ENCODE measurements at places on chromosomes 5 and 9.

- no peak for DNase-seq
Observed at GRCh38 chr9:34380034-34380510, 3.4 kb upstream of the MYORG start.

DNA sequence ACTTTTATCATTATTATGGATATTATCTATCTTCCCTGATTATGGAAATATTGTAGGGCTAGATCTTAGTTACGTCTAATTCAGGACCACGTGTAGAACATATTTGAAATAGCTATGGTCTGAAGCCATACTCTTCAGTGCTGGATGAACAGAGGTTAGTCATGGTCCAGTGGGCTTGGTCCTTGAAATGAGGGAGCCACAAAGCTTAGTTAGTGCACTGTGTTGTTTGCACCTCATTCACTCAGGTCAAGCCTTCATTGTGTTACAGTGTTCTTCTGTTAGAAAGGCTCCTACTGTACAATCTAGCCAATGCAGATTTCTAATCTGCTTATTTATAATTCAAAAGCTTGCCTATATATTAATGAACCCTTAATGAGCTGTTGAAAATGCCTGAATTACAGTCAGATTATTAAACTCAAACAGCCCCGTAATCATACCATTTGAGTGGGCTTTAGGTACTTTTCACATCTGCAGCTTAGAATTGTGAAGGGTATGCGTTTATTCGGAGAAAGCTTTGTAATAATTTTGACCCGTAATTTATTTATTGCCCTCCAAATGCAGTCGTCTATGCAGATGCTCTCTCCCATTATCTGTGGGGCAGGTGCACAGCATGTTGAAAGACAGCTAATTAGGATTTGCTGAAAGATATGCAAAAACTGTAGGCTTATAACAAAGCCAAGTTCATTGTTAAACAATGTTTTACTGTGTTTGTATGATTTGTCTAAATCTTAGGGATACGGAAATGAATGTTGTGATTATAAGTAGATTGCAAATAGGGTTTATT is 164.9 kb downstream of the PBX3 start:
- DNase-seq = no peak

DNA sequence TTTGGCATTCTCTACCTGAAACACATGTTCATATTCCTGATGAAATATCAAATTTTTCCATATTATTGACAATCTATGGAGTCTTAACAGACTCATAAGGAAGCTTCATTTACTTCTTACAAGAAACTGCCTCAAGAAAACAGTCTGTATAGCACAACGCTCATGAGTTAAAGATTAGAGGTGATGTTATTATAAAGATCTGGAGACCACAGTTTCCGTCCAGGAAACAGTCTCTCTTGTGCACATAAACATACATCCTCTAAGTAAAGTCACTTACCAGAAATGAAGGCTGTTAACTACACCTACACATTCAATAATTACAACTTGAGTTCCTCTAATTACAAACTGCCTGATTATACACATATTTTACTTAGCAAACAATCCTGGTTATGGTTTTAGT is 86.9 kb downstream of the RAPGEF6 start:
- DNase-seq = no peak

GRCh38 chr9:79581388-79581787 is 9.6 kb downstream of the TLE4 start:
- DNase-seq = no peak

DNA sequence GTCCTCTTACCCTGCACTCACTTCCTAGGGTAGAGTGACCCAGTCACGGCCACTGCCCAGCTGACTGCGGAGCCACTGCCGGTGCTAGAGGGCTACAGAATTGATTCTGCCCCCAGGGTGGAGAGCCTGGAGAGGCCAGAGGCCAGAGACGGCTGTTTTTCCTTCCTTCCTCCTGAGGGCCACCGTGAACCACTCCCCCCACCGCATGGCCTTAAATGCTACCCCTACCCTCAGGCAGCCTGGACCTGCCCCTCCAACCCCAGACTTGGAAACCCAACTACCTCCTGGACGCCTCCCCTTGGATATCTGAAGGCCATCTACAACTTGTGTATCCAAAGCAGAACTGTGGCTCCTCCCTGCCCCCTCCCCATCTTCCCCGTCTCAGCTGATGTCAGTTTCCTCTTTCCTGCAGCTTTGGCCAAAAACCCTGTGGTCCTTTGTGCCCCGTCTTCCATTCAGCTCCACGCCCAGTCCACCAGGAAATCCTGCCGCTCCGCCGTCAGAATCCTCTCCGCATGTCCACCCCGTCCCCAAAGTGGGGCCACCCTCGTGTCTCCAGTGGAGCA is 16.3 kb downstream of the SH2D3C start:
- DNase-seq = peak; percentile 52

GRCh38 chr9:7300484-7300883 is 499.1 kb downstream of the DMAC1 start:
- no peak for DNase-seq

DNA sequence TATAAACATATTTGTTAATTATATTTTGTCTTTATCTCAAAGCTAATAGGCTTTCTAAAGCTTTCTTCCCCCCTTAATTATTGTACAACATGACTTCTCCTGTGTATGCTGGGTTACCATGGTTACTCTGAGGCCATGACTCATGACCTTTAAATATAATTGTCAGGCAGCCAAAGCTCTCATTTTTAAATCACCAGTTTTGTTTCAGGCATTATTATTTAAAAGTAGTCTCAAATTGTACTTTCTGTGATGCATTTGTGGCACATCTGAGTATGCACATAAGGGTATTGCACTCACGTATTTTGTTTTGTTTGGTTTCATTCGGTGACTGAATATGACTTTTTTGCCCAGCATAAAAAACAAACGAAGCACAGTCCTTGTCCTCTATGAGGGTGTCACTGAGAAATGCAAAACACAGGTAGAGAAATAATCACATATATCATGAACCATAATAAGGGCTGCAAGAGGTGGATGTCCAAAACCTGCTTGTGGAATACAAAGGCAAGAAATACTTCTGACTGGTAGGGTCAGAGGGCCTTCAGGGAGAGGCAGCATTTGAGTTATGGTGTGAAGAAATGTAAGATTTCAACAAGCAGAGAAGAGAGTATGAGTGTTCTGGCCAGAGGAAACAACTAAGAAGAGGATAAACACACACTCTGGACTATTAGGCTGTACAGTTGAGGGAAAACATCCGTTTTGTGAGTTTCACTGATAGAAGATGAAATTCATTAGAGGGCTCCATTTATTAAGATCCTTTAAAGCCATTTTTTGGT is 2.1 kb downstream of the CCDC192 start:
- peak; percentile 77 for DNase-seq

Measured in suppressor macrophage treated with lipopolysaccharide for 4 hours (primary cell).